GM06990 (cell line): ENCODE measurements at places on chromosomes 2 and 18.

DNA sequence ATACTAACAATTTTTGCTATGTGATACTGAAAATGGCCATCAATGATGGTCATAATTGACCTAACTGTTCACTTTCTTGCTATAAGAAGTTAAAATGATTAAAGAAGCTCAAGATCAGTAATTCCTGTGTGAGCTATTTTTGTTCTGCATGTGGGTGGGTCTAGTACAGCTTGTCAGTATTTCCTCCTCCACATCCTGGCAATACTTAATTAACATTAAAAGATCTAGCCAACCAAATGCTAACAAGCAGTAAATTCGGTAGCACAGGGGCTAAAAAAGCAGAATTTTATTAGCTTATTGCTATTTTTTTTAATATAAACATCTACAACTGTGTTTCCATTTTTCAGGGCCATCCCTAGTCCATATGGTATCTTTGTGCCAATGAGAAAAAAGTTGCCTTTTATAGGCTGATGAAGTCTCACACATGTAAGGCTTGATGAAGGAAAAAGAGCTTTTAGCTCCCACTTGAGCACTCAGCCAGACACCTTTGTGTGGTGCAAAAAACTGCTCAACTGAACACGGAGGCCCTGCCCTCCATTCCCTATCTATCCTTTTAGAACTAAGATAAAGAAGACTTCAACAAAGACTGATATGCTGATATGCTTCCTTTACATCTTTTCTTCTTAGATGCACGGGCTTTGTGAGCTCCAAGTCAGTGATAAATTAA, 4.9 kb upstream of the PNO1 start:
- no peak for DNase-seq

- no peak for DNase-seq
These were observed 10.9 kb upstream of the TNP1 start for GRCh38 chr2:216870508-216871332.

DNA sequence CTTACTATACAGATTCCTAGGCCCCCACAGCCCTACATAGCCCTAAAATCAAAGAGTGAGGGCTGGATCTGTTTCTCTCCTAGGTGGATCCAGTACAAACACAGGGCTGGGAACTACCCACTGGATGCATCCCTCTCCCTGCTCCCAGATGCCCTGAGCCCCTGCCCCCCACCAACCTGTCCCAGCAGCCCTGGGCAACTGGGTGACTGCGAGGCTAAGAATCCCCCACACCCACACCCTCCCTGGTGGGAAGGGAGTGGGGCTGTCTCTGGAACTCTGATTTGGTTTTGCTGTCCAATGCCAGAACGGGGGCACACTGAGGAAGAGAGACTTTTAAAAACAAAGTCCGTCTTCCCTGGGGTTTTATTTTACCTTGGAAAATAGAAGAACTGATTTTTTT, 113.1 kb downstream of the SMAD7 start:
- DNase-seq, result no peak

DNA sequence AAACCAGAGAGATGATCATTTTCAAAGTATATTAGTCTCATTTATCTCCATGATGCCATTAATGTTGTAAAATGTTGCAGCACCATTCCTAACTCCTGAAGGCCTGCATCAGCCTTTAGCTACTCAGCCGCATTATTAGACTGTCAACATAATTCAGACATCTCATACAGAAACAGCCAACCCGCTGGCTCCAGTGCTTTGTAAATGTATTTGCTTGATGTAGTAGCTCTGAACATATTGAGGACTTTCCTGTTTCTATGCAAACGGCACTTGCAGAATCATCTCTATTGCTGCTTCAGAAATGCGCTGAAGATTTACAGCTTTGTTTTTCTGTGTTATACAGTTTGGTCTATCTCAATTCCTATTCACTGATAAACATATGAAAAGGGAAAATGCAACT, 372.2 kb downstream of the DSEL start:
- DNase-seq, result no peak

DNA sequence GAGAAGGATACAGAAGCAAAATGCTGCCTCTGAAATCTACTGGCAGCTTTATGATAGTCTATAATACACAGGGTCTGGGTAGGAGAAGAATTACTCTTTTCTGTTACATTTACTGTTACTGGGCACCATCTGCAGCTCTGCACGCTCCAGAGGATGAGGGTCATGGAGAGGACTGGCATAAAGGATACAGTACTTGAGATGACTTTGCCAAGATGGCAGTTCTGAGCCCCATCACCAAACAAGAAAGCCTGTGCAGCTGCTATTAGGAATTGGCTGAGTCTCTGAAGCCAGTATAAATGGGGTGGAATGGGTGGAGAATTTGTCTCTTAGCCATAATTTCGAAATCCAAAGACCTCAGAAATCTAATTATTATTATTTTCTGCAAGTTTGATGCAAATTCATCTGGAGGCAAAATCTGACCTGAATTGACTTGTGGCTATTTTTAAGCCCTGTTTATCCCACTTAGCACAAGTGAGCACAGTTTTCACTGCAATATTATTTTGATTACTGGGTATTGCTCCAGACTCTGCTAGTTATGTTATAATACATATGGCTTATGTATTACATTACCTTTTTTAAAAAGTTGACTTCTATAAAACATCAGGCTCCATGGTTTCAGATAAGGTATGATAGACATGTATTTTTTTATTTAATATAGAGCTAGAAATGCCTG, 579.5 kb downstream of the MBD2 start:
- no peak for DNase-seq

GRCh38 chr2:143230506-143231253, 101.5 kb downstream of the ARHGAP15 start:
- DNase-seq, result no peak

- no peak for DNase-seq
These were observed 28.0 kb downstream of the ST6GAL2 start for GRCh38 chr2:106857882-106858478.

DNA sequence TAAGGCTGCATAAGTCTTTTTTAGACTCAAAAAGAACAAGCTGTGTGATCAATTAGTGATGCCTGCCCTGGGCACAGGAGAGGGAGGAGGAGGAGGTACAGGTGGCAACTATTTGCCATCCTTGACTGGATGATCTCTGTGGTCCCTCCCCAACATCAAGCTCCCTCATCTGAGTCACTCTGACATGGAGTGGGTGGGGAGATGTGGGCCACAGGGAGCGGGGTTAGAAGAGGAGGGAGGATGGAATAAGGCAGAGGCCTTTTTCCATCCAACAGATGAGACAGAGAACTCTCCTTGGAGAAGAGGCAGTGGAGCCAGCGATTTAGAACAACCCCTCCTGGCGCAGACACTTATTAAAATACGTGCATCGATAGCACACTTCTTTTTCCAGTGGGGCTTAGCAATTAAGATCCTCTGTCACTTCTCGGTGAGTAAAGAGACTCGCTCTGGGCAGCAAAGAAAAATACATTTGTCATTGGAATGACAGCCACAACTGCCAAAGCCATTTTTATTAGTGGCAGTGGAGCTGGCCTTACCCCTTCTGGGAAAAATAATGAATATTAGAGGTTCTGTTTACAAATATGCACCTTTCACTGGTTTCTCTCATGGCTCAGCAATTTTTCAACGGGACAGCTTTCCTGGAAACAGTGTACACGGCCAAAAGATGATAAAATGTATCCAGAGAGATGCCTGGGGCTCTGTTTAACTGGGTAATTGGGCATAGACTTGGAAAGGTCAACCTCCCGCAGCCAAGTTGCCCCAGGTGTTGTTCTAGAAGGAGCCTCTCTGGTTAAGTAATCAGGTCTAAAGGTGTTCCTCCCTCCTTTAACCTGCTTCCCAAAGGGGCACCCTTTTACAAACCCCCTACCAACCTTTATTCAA, 238.4 kb upstream of the CXCR4 start:
- DNase-seq, result no peak

- DNase-seq, result no peak
These were observed 40.0 kb downstream of the TXNL1 start for GRCh38 chr18:56598422-56598821.
